ENCODE measurements at places on chromosomes 6 and 20. TPM values are rescaled to one million over a fixed set of nuclear protein-coding genes. Genes with fewer than 3 reads are reported as not detected.

GRCh38 chr20:17808357-17808756 is 108.6 kb downstream of the BANF2 start:
- DNase-seq = no peak
- H3K36me3 ChIP-seq = no peaks in the 10 kb centered on the region
- peak overlapping the region; percentile 65 for H3K27ac ChIP-seq
- H3K4me1 ChIP-seq = peaks cover 40% of the 10 kb centered on the region
- H3K4me3 ChIP-seq = no peak overlapping the region

DNA sequence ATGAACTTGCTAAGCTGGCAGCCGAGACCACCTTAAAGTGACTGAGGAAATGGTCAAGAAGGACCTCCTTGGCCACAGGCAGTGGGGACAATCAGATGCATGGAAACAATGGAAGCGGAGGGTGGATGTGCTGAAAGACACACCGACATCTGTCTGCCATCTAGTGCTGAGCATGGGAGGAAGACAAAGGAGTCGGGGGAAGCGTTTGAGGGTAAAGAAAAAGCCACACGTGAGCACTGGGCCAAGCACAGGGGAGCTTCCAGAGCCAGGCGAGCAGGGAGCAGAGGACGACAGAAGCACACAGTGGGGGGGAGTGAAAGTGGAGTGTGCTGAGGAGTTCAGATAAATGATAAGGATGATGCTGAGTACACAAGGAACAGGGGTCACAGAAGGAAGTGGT is 367.8 kb downstream of the ZFAND3 start:
- H3K4me3 ChIP-seq = no peak overlapping the region
- peaks cover 1% of the 10 kb centered on the region for H3K36me3 ChIP-seq
- no peaks in the 10 kb centered on the region for H3K4me1 ChIP-seq
- H3K27me3 ChIP-seq = no peaks in the 10 kb centered on the region
- no peak overlapping the region for H3K27ac ChIP-seq

DNA sequence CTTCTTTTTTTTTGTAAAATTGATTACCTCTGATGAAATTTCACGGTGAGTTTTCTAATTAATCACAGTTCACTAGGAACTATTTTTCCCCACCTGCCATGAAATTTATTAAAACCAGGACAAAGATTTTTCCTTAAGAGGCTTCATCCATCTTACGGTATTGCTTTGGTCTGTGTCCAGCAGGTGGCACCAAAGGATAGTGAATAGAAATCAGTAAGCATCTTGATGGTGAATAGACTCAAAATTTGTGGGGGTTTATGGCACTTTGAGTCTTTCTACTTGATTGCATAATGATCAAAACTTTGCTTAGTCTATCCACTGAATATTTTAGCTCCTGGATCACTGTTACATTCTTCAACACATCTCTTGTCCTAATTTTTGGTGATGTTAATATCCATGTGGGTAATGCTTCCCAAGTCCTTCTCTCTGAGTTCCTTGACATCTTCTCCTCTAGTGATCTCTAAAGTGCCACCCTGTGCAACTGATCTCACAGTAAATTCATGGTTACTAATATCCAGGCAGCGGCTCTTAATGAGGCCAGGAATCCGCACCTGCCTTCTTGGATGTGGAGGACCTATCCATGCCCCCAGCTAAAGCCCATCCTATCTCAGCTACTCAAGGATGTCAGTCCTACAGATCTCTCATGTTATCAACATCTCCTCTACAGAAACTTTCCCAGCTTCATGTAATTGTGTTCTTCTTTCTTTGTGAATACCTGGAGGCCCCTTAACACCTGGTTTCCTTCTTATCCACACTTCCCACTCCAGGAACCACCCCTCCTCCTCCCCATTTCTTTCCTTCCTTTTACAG is 54.5 kb downstream of the STMND1 start:
- peaks cover 7% of the 10 kb centered on the region for H3K36me3 ChIP-seq
- no peak overlapping the region for H3K4me3 ChIP-seq
- H3K27ac ChIP-seq = no peak overlapping the region
- DNase-seq = no peak

GINS1 gene
- total RNA-seq = 5.8 TPM

DNA sequence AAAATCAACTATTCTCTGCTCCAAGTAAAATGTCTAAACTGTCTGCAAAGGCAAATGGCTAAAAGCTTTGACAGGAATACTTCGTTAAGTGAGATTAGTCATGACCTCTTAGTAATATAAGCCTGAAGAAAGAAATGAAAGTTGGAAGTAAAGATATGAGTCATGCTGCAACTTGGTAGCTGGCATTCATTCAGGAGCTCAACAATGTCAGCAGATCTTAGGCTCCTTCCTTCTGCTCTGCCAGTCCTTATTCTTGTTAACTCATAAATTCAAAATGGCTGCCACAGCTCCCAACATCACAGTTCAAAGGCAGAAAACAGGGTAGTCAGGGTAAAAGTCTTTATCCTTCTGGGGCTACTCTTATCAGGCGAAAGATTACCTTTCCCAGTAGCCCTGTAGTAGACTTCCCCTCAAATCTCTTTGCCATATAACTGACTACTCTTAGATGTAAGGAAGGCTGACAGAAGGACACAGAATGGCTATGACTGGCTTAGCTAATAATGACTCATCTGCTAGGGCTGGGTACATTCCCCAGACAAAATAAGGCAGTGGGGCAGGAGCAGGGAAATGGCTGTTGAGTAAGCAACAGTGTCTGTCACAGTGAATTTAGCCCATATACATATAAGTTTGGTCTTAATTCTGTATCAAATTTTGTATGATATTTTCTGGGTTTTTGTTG is 24.4 kb upstream of the C6orf62 start:
- H3K36me3 ChIP-seq = no peaks in the 10 kb centered on the region
- peak overlapping the region; percentile 82 for H3K27ac ChIP-seq
- no peak for DNase-seq
- peaks cover 24% of the 10 kb centered on the region for H3K4me1 ChIP-seq

DNA sequence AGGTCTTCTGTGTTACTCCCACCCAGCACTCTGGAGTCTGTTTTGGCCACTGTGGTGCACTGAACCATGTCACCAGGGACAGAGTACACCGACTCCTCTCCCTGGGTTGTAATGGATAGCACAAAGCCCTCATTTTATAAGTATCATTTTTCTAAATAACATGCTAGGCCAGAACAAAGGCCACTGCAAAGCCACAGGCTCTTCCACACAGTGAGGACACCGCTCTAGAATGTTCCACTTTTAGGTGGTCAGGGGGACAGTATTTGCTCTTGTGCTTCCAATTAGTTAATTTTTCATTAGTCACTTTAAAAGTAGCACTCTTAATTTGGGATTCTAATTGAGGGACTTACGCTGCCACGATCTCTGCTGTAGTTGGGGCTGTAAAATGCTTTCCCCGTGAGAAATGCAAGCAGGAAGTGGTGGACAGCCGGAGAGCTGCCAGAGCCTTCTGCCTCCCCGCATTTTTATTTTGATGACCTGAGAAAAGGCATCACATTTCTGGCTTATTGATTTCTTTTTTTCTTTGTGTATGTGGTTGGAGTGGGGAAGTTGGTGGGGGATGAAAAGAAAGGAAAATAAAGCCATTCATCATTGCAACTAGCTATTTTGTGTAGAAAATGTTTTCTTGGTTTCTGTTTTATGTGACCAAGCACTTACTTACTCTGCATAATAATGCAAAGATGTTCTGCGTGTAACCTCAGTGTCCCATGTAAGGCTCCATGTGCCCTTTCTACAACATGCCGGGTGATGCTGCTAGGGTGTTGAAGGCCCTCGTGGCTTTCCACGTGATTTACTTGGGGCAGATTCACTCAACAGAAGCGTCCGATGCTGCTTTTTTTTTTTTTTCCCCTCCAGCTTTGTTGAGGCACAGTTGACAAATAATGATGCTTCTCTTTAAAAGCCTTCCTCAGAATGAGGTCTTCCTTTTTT is 195.9 kb downstream of the SASH1 start:
- peaks cover 16% of the 10 kb centered on the region for H3K4me1 ChIP-seq
- no peaks in the 10 kb centered on the region for H3K27me3 ChIP-seq
- H3K4me3 ChIP-seq = peak overlapping the region; percentile 56
- peaks cover 65% of the 10 kb centered on the region for H3K36me3 ChIP-seq
- peak overlapping the region; percentile 91 for H3K27ac ChIP-seq

PTPRK gene
- total RNA-seq = 130 TPM

DNA sequence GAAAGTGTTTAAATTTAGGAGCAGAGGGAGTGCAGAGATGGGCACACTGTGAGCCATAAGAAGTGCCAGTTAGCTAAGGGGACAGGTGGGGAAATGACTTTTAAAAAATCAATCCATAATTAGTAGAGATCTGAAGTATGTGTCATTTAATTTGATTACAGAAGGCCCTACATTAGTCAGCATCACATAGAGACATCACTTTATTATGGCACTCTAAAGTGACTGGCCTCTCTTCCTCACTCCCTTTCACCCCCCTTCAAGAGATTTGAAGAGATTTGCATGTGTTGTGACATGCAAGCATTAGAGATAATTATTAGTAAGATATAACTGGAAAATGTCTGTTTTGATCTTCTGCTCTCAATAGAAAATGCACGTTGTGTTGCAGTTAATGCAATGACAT is 86.7 kb downstream of the SLX4IP start:
- H3K4me1 ChIP-seq = peaks cover 54% of the 10 kb centered on the region
- no peak for DNase-seq
- no peak overlapping the region for H3K4me3 ChIP-seq
- H3K36me3 ChIP-seq = peaks cover 3% of the 10 kb centered on the region
- H3K27me3 ChIP-seq = no peaks in the 10 kb centered on the region
- peak overlapping the region; percentile 91 for H3K27ac ChIP-seq

- H3K4me3 ChIP-seq = no peak overlapping the region
- H3K27me3 ChIP-seq = peaks cover 27% of the 10 kb centered on the region
Measured at GRCh38 chr6:157364705-157365104, 16.3 kb upstream of the ZDHHC14 start.

RIN2 gene
- 47.0 TPM for total RNA-seq

DNA sequence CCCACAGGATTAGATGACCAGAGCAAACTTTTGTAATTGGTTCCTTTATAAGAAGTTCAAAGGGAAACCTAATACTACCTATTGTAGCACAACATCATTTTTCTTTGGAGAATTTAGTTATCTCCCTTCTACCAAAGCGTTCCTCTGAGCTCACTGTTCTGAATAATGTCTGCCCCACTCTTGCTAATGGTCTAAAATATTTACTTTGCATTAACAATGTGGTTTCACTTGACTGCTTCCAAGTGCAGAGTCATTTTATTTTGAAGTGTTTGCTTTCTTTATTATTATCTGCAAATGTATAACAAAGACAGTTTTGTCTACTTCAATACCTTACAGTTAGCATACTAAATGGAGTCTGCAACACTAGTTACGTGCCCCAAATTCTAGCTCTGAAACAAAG is 15.0 kb downstream of the TRAPPC3L start:
- no peak for DNase-seq
- peaks cover 9% of the 10 kb centered on the region for H3K27me3 ChIP-seq
- no peak overlapping the region for H3K4me3 ChIP-seq
- peaks cover 16% of the 10 kb centered on the region for H3K4me1 ChIP-seq

Data from osteocyte (in vitro differentiated cells).